Fibroblast of skin of abdomen (primary cell): ENCODE measurements at places on chromosomes 6 and 20.

- no peak for DNase-seq
These were observed 243.8 kb downstream of the PLCB1 start for GRCh38 chr20:8375898-8376297.

- DNase-seq: no peak
These were observed 18.7 kb downstream of the IL20RA start for GRCh38 chr6:137025786-137026730.

- no peak for DNase-seq
These were observed 18.4 kb downstream of the EYA4 start for GRCh38 chr6:133259561-133259960.

DNA sequence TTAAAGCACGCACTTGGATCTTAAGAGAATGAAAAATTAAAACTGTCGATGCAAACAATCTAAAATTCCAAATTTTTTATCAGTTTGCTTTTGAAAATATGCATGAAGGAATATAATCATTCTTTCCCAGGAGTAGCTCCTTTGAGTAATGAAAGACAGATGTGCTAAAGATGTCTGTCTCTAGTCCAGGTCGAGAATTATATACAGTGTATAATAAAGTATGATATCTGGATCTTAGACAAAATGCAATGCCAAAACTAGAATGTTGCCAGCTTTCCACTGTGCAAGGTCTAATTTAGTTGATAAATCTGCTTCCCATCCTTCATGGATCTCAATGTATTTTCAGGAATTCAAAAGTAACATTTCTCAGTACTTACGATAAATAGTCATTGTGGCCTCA is 65.1 kb upstream of the ADGRG6 start:
- DNase-seq: peak; percentile 60

- DNase-seq: no peak
These were observed 94.1 kb downstream of the CD40 start for GRCh38 chr20:46212252-46212651.

DNA sequence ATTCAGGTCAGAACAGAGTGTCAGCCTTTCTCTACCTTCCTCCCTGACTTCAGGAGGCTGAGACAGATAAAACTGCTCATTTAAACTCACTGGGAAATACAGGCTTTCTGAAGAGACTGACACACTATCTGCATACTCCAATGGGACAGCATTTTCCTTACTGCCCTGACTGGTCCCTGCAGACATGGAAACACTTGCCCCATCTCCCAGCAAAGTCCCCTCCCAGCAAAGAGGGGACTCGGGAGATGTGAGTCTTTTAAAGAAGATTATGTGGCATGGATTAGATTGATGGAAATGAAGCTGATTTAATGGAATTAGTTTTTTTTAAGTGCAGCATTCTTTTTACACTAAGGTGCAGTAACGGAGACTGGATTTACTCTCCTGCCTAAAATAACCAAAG is 90.8 kb downstream of the CFAP61 start:
- DNase-seq: no peak

- peak; percentile 89 for DNase-seq
These were observed 614.0 kb downstream of the UTRN start for GRCh38 chr6:144899161-144899560.

DNA sequence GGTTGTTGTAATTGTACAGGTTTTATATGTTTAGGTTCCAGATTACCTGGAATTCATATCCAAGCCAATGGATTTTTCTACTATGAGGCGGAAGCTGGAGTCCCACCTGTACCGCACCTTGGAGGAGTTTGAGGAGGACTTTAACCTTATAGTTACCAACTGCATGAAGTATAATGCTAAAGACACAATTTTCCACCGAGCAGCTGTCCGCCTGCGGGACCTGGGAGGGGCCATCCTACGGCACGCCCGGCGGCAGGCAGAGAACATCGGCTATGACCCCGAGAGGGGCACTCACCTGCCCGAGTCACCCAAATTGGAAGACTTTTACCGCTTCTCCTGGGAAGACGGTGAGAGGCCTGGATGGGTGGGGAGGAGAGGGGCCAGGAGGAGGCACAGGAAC is 13.6 kb downstream of the BRPF3 start:
- DNase-seq: no peak

GRCh38 chr6:108363889-108364313 is 69.0 kb downstream of the AFG1L start:
- DNase-seq: no peak

DNA sequence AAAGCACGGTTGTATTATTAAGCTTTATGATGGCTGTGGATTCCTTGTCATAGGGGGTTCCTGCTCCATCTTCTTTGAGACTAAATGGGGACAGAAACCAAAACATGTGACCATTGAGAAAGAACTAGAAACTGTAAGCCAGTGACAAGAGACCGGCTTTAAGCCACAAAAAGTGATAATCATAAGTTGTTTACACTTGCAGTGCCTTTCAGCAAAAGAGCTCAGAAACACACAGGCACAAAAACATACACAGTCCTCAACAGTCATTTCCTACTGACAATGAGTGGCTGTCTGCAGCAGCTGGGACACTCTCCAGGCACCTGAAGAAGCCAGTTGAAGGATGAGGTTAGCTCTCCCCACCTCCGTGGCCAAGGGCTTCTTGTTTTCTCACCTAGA is 20.0 kb upstream of the UBE2J1 start:
- no peak for DNase-seq

DNA sequence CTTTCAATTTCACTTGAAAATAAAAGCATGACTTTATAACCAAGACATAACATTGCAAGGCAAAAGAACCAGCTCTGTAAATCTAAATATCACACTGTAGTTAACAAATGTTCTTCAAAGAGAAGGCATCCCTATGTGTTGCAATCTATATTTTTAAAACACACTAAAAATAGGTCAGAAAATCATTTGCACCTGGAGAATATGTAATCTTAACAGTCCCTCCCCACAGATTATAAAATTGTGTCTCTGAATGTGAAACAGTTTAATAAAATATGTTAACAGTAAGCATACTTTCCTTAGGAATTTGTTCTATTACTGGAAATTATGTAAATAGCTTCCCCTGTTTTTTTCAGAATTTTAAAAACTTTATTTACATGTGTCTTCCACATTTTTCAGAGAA is 351.9 kb downstream of the COL12A1 start:
- peak; percentile 21 for DNase-seq

DNA sequence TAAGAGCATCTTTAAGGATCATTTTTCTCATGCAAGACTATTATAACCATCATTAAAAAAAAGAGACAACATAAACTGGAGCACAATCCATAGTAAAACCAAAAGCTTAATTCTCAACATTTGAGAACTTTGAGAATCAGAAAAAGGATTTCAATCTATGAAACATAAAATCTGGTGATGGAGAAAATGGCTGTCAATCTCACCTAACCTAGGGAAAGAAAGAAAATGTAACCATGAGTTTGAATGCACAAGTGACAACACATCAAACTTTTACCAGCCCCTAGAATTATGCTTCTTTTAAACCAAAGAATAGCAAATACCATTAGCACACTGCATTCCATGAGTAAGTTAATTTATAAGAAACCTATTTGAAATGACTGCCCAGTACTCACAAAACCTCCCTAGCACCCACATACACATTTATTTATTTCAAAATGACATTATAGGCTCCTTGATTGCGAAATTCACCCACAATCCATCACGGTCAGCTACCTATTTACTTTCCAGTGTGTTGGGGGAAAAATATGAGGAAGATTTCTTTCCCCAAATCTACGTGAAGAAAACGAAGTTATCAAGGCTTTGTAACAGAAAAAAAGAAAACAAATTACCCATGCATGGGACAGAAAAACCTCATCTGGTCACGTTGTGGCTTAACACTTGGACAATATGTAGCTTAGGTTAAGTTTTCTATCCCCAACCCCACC is 828 bp downstream of the ASCC3 start:
- peak; percentile 7 for DNase-seq

- DNase-seq: no peak
These were observed 14.6 kb upstream of the MICB start for GRCh38 chr6:31483392-31483791.

DNA sequence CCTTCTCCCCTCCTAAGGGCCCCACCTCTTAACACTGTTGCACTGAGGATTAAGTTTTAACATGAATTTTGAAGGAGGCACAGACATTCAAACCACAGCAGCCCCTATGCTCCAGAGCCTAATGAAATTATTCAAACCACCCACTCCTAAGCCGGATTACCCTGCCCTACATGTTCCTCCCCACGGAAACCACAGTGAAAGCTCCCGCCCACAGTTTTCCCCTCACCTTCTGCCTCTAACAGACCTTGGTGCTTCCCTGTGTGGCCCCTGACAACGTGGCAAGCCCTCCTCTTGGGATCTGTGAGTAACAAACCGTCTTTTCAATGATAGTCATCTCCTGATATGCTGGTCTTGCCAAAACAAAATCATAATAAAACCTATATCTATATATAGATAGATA is 74.8 kb downstream of the RIN2 start:
- no peak for DNase-seq

- DNase-seq: no peak
These were observed 119.9 kb downstream of the RNF144B start for GRCh38 chr6:18507018-18507415.

- no peak for DNase-seq
These were observed 87.6 kb upstream of the KCNQ5 start for GRCh38 chr6:72534236-72534635.

DNA sequence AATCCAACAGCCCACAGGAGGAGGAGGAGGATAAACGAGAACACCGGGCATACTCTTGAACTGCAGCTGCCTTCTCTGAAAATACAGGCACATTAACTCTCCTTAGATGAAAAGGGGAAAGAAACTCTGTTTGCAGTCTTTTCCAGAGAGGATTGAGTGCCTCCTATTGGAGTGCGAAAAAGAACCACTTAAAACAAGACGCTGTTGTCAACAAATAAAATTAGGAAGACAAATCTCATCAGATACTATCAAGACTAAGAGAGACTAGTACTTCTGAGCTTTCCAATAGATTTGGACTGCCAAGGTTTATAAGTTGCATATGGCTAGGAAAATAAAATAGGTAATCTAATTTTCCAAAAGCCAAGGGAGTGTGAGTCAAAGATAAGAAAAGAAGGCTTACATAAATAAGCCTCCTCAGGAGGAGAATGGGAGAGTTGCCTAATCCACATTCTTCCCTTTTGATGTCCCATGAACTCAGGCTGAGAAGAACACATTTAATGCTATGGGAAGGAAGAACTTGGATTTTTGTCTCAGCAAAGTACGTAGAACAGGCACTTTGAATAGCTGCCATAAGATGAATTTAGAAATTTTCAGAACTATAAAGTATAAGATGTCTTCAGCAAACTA is 154.7 kb downstream of the ARHGAP18 start:
- peak; percentile 14 for DNase-seq

DNA sequence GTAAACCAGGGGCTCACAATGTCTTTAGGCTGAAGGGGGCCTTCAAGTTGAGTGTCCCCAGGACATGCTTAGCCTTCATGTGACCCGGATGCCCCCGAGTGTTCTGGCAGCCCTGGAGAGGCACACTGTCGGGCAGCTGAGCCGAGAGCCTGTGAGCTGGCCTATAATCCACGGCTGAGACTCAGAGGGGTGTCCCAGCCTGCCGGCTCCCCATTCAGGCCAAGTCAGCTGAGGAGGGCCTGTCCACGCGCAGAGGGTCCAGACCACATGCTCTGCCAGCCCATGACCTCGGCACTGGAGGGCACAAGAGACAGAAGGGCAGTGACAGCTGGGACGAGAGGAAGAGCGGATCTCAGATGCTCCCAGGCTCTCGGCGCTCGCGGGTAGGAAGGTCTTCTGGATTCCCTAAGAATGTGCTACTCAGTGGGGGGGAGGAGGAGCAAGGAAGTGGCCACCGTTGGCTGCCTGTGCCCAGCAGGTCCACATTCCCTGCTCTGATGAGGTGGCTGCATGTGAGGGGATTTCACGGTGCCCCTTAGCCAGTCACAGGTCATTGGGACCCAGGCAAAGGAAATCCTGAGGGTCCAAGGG is 224.7 kb downstream of the NRN1 start:
- DNase-seq: no peak

- DNase-seq: peak; percentile 28
These were observed 435 bp upstream of the ZNF322 start for GRCh38 chr6:26660000-26660361.

- no peak for DNase-seq
These were observed 18.4 kb upstream of the RBBP8NL start for GRCh38 chr20:62445553-62446340.

- DNase-seq: peak; percentile 74
These were observed 230.3 kb downstream of the IBTK start for GRCh38 chr6:82017288-82017687.

DNA sequence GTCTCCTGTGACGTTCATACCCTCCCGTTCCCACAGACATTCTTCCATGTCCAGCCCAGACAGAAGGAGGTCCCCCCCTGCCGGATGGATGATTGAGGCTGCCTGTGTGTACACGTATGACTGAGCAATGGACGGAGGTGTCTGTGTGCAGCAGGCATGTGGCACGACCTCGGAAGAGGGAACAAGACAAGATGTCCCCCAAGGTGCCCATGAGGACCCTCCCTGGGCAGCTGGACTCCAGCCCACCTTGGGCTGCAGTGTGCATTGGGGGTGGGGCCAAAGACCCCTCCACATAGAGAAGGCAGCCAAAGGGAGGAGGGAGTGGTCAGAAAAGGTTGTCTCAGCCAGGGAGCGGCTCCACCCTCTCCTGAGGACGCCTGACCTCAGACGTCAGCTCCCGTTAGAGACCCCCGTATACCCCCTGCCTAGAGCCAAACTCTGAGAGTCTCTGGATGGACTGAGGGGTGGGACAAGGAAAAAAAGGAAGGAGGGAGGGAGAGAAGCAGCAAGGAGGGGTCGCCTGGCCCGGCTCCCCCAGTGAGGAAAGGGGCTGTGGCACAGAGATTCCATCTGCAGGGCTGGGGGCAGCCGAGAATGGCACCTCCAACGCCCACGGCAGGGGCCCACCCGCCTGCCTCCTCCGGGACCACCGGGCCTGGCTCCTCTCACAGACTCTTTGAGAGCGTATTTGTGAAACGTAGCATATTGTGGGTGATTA is 92.9 kb upstream of the BHLHE23 start:
- DNase-seq: no peak

GRCh38 chr6:139996253-139996834 is 621.9 kb upstream of the CITED2 start:
- no peak for DNase-seq

DNA sequence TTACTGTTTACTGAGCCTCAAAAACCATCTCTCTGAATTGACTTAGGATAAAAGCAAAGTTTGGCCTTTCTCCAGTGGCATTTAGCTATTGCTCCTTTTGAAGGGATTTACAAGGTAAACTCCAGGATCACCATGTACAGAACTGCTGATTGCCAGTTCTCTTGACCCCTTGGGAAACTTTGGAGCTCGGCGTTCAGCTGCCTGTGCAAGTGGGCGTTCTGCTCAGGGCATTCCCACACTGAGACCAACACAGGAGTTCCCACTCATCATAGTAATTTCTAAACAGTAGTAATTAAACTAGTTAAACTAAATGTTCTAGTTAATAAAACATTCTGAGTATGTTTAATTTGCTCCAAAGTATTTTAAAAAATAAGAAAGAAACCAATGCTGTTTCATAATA is 14.9 kb downstream of the KCNQ5 start:
- no peak for DNase-seq

GRCh38 chr6:127811900-127812570 is 88.8 kb downstream of the THEMIS start:
- DNase-seq: no peak

- no peak for DNase-seq
These were observed 328 bp downstream of the RRBP1 start for GRCh38 chr20:17681726-17682102.

- DNase-seq: no peak
These were observed 167.4 kb upstream of the BMP2 start for GRCh38 chr20:6599876-6600735.
